ENCODE measurements at places on chromosomes 1 and 21.

GRCh38 chr21:28272272-28272992 is 720.2 kb downstream of the LTN1 start:
- DNase-seq, result no peak

DNA sequence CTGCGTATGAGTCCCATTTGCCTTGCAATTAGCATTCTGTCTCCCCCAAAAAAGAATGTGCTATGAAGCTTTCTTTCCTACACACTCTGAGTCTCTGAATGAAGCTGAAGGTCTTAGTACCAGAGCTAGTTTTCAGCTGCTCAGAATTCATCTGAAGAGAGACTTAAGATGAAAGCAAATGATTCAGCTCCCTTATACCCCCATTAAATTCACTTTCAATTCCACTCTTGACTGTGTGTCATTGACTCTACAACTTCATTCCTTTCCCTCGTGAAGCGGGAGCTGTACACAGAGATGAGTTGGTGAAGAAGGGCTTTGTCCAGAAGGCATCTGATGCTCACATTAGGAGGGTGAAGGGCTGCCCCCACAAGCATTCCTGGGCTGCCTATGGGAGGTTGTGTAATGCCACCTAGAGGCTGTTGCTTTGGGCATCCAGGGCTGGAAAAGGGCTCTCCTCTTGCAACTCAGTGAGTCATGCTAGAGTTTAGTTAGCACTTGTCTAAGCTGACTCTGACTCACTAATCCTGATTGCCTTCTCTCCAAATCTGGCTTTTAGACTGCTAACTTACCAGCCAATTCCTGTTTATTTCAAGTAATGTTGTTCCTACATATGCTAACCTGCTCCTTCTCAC is 1.8 kb downstream of the SPRR1B start:
- DNase-seq, result no peak

GRCh38 chr1:214568328-214568727 is 16.9 kb upstream of the PTPN14 start:
- no peak for DNase-seq

- no peak for DNase-seq
These were observed 35.3 kb upstream of the DNASE2B start for GRCh38 chr1:84363019-84363418.

DNA sequence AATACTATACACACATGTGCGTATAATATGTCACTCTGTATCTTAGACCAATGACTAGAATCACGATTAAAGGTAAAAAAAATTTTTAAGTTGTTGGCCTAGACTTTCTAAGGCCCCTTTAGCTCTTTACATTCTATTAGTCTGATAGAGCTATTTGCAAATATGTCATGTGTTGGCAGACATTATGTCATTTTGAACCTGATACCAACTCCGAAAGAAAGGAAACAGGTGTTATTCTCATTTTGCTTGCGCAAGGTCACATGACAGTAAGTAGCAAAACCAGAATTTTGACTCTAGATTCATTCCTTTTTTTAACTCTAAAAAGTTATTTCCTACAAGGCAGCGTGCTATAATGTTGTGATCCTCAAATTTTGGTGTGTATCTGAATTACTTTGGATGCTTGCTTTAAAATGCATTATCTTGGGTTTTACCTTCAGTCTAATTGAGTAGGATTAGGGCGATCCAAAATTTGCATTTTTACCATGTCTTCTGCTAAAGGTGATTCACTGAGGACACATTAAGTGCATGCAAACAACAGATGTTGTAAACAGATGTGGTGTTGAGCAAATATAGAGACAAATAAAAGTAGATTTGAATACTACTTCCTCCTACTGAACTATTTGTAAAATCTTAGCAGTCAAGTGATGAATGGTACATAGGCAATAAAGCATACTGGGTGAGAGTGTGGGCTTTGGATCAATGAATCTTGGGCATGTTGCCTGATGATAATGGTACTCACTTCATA is 63.5 kb upstream of the KIAA1614 start:
- no peak for DNase-seq

DNA sequence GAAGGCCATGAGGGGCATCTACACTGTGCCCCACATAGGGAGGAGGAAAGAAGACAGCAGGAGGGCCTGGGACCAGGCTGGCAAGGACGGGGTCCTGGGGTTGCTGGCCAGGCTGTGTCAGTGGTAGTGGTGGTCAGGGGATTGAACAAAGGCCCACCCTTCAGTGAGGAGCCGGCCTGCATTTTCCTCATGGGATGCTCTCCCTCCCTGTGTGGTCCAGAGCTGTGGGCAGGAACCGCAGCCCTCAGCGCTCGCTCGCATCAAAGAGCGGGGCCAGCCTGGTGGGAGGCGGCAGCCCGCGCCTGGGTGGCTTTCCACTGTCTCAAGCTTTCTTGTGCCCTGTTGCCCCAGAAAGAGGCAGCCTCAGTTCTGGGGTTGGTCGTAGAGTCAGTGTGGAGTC is 24.8 kb downstream of the LHX4 start:
- no peak for DNase-seq
